ENCODE measurements at places on chromosomes 3 and 15.

DNA sequence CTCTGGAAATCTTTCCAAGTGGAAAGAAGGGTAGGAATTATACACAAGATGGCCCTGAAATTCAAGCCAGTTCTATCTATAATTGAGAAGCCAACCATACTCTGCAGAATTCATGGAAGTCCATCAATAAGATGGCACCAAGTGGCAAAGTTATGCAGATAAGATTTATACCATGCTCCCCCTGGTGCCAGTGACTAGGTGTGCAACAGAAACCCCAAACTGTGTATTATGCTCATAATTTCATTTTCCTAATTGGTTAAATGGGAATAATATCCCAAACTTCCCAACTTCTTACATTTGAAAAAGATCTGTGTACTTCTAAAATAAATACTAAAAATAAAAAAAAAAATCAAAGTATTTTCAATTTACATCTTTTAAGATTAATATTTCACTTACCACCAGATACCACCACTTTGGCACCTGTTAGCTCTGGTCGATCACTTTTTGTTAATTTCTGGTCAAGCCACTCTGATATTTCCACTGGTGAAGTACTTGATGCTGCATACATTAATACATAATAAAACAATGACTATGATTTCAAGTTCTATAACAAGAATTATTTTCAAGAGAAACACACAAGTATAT lies 25.9 kb downstream of the ETFA start:
- peak; percentile 16 for DNase-seq

GRCh38 chr3:111319598-111319997 lies 222.4 kb upstream of the CD96 start:
- DNase-seq, result no peak

- DNase-seq, result no peak
Measured at GRCh38 chr3:184801241-184801785, 10.7 kb upstream of the VPS8 start.

DNA sequence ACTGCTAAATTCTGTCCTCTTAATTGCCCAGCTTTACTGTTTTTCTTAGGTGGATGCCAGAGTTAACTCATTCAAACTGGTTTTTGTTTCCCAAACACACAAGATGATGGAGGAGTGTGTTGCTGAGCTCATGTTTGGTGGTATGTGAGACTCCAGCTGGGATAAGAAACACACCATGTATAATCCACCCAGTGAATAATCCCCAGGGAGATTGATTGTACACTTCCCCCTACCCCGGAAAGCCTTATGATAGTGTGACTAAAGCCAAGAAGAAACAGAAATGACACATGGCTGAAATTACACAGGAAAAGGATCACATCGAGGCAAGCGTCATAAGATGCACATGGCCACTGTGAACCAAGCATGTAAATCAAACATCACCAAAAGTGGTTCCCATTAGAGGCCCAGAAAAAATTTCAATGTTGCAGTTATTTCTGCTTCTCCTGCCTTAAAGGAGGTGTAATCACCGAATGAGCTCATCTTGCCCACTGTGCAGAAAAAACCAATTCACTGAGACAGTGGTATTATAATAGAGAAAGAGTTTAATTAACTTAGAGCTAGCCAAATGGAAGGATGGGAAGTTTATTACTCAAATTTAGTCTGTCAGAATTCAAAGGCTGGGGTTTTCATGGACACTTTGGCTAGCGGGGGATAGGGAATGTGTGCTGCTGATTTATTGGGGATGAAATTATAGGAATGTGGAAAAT lies 56.7 kb upstream of the MAGI1 start:
- no peak for DNase-seq

GRCh38 chr3:183517607-183518006 lies 37.9 kb downstream of the KLHL6 start:
- no peak for DNase-seq

DNA sequence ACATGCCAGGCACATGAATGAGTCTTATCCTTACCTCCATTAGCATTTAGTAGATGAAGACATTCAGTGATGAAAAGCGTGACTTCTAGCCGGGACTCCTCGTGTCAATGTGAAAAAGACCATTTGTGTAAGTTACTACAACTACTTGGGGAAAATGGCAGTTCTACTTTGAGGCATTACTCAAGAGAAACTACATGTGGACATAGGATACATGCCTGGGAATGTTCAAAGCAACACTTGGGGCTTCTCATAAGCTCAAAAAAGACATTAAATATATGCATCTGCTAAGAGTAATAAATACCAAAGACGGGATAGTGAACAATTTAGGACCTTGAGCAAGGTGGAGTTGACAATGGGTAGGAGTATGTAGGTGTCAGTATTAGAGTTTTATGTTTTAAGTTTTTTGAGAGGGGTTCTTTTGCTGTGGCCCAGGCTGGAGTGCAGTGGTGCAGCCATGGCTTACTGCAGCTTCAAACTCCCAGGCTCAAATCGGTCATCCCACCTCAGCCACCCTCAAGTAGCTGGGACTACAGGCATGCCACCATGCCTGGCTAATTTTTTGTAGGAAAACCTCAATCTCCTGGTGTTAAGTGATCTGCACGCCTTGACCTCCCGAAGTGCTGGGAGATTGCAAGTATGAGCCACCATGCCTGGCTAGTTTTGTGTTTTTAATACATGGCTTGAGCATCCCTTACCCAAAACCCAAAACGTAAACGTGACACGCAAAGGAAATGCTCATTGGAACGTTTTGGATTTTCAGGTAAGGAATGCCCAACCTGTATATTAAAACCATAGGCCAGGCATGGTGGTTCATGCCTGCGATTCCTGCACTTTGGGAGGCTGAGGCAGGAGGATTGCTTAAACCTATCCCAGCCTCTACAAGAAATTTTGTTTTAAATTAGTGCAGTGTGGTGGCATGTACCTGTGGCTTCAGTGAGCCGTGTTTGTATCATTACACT lies 3.9 kb downstream of the RPLP1 start:
- no peak for DNase-seq

- no peak for DNase-seq
Measured at GRCh38 chr3:150984066-150984465, 11.5 kb upstream of the CLRN1 start.

GRCh38 chr3:184345317-184346144 lies 8.1 kb downstream of the FAM131A start:
- no peak for DNase-seq

DNA sequence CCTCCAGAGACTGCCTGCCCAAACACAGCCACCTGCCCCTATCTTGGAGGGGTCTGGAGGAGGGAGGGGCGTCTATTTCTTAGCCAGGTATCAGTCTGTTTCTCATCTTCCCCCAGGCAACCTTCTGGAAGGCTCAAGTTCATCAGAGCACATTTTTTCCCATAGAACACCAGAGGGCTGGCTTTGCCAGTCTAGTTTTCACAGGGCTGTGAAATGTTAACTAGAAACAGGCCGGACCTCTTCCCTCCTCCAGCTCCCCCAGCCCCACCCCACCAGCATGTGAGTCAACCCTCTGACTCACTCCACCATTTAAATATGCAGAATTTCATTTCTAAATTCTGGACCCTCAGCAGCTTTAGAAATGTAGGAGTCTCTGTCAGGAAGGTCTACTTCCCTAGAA lies 66.9 kb downstream of the SLCO2A1 start:
- no peak for DNase-seq

GRCh38 chr3:121736112-121736511 lies 13.4 kb downstream of the GOLGB1 start:
- no peak for DNase-seq

DNA sequence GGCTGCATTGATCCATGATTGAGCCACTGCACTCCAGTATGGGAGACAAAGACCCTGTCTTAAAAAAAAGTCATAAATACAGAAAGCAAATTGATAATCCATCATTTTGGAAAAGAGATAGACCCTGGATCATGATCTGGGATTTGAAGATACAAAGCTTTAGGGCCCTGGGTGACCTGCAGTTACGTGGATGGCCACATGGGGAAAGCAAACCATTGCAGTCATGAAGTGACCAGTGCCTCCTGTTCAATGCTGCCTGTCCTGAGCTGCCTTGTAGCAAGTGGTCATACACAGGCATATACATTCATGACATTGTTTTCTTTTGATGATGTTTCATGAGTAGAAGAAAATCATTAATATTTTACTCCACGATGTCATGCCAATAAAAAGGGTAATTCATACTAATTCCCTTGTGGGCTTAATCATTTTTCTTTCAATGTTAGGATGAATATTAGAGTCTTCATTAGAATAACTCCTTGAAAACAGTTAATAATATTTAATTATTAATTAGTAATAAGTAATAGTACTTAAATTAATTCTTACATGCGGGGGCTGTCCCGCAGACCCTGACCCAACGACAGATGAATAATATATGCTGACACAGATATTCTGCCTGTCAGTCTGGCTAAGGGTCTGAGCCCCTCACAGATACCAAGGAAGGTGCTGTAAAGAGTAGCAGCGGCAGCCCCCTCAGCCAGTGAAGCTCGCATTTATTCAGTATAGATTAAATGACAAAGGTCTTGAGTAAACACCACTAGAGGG lies 109.0 kb upstream of the UNC13C start:
- DNase-seq, result no peak

DNA sequence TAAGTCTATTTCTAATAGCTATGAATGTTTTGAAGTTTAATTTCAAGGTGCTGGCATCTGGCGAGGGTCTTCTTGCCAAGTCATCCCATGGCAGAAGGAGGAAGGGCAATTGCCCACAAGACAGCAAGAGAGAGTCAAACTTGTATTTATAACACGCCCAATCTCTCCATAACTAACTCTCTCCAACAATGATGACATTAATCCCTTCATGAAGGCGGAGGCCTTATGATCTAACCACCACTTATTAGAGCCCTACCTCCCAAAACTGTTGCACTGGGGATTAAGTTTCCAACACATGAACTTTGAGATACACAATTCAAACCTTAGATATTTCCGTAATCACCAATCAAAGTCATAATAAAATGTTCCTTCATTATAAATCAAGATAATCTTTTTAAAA lies 406.9 kb downstream of the CNTN6 start:
- DNase-seq, result no peak

GRCh38 chr3:5613599-5613998 lies 426.1 kb downstream of the EDEM1 start:
- no peak for DNase-seq

DNA sequence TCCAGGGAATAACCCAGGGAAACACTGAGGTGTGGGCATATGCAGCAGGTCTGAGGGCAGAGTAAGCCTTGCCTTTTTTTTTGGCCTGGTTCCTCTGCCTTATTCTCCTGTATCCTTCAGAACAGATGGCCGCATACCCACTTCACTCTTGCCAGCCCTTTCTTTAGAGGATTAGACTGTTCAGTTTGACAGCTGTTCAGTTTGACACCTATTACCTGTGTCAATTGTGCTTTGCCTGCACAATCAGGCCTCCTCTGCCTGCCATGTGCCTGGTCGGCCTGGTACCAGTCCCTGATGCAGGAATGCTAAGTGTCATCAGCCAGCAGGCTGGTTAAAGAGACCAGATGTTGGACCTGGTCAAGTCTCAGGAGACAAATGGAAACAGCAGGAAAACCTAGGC lies 22.3 kb downstream of the TM6SF1 start:
- no peak for DNase-seq

- DNase-seq, result no peak
Measured at GRCh38 chr3:26587571-26587970, 35.0 kb upstream of the LRRC3B start.

- DNase-seq, result no peak
Measured at GRCh38 chr15:75306188-75306587, 23.6 kb downstream of the GOLGA6D start.

- no peak for DNase-seq
Measured at GRCh38 chr3:134752761-134753461, 42.1 kb upstream of the EPHB1 start.

DNA sequence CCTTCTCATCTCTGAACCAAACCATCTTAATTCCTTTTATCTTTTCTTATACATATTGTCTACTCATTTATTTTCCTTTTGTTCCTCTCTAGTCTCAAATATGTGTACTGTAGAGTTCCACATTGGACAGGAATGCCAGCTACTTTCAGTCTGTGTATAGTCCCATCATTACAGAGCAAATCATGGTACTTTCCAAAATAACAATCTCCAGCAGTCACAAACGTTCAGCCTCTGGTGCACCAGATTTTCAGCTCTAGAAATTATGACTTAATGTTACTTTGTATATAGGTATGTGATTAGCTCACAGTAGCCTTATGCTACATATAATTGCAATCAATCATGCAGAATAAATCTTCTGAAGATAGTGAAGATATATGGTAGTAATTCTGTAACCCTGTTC lies 32.5 kb upstream of the TM4SF4 start:
- DNase-seq, result no peak

DNA sequence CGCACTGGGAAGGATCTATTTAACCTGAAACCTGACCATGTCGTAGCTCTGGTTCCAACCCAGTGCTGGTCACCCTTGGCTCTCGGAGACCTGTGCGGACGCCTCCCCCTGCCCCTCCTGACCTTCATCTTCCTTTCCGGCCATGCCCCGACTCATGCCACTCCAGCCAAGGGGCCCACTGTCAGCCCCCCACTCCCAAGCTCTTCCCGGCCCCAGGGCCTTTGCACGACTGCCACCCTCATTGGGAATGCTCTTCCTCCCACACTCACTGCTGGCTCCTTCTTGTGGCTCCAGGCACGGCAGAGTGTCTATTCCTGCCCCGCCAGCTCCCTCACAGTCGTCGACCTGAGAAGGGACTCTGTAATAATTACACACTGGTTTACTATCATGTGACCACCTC lies 9.4 kb upstream of the IQSEC1 start:
- no peak for DNase-seq

DNA sequence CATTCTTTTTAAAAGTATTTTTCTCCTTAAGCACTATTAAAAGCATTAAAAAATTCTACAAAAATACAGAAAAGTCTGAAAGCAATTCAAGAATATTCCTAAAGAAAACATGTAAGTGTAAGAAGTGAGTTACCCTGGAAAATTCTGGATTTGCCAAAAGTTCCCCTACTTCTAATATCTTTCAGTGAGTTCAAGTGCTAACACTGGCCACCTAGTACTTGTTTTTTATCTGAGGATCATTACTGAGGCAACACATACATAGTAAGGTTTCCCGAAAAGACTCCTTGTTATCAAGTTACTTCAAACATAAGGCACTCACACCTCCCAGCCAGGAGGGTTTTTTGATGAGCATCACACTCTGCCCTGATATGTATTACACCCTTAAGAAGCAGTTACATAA lies 158.4 kb downstream of the TIGIT start:
- no peak for DNase-seq

DNA sequence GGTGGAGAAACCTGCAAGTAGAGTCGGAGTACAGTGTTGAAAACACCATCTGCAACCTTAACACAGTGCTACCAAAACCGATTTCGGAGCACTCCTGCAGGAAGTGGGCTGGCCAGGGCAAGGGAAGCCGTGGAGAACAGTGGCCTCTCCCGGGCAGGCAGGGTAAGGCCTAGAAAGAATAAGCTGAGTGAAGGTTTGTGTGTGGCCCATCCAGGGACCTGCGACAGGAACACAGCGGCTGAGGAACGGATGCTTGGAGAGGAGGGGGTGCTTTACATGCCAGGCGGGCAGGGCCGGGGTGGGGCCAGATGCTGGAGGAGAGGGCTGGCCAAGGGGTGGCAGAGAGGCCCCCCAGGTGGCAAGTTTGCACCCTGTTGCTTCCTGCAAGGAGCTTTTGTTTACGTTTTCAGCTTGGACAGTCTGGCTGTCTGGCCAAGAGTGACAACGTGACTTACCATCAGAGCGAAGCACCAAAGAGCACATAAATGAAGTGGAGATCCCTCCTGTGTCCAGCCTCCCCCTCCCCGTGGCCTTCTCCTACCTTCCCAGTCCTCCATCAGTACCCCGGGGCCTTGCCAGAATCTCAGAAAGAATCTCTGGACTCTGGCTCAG lies 156.5 kb downstream of the PGPEP1L start:
- peak; percentile 74 for DNase-seq

GRCh38 chr3:16085884-16086608 lies 88.4 kb upstream of the GALNT15 start:
- DNase-seq, result no peak

GRCh38 chr15:101052681-101053121 lies 133.5 kb downstream of the LRRK1 start:
- DNase-seq, result no peak

Data from CD4-positive, alpha-beta T cell treated with Interleukin-17A for 1 hour (primary cell).